ENCODE measurements at places on chromosomes 2 and 18.

DNA sequence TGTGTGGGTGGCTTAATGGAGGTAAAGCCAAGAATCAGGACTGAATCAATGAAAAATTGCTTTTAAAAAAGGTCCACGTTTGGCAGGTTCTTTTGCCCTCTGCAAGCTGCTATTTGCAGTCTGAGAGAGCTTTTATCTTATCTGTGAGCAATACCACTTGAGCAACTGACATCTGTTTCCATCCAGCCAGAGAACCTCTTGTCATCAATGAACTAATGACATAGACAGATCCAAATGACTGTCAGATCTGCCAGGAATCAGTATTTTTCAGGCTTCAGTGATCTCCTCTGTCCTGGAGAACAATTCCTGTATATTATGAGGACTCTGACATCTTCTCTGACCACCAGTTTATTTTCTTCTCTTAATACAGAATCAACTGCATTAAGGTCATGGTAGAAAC is 608.1 kb downstream of the LRP1B start:
- DNase-seq: no peak

GRCh38 chr2:140639628-140640027 is 1491.2 kb downstream of the LRP1B start:
- DNase-seq: no peak

- no peak for DNase-seq
Observed at GRCh38 chr2:218878486-218878885, 2.2 kb upstream of the WNT10A start.

- DNase-seq: no peak
Observed at GRCh38 chr2:218885981-218886947, 5.6 kb downstream of the WNT10A start.

- DNase-seq: no peak
Observed at GRCh38 chr2:222297600-222297935, 1.2 kb downstream of the PAX3 start.

- no peak for DNase-seq
Observed at GRCh38 chr2:10434886-10435819, 13.0 kb downstream of the ODC1 start.

DNA sequence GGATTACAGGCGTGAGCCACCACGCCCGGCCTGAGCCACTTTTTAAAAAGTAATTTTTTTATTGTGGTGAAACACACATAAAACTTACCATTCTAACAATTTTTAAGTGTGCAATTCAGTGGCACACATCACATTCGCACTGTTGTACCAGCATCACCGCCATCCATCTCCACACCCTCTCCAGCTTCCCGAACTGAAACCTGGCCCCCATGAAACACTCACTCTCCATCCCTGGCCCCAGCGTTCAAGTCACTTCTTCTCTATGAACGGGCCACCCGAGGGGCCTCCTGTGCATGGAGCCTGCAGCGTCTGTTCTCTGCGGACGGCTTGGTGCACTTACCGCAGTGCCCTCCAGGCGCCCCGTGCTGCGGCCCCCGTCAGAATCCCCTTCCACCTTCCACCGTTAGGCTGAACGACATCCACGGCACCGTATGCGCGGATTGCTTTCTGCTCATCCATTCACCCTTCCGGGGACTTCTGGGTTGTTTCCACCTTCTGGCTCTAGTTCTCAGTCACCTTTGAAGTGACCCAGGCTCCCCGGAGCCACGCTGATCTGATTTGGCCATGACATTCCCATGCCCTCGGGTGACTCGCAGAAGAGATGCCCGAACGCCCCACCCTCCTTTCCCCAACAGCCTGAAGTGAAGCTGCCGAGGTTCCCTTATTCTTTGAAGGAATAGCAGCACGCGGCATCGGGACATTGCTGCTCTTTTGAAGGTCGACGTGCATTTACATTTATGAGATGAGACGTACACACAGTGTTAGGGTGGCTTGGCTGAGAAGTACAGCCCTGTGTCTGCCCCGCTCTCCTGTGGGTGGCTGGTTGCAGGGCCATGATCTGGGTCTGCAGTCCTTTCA is 134.4 kb downstream of the MBP start:
- no peak for DNase-seq

- DNase-seq: no peak
Observed at GRCh38 chr18:33316146-33316587, 124.4 kb downstream of the CCDC178 start.

- DNase-seq: no peak
Observed at GRCh38 chr18:574865-575645, 5.1 kb upstream of the CETN1 start.

DNA sequence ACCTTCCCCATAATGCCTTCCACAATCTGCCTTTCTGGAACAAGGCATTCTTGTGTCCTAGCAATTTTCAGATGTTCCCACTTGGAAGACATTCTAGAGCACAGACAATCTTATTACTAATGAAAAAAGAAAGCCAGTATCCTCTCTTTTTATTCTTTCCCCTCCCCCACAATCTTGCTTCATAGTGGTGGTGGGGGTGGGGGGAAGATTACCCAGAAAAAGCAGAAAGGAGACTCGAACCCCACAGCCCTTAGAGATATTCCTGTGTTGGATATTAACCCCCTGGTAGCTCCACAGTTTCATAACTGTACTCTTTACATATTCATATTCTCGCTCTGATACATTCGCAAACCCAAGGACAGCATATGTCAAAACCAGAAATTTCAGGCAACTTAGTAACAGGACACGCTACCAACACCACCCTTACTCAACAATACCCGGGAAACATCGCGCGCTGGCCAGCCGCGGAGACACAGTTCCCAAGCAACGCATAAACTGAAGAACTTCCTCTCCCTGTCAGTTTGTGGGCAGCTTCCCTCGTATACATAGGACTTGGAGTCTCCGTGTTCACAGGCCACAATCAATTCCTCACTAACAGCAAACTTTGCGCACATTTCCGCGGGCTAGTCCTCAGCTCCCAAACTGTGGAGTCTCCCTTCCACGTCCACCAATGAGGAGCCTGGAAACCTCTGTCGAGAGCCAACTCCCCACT is 793 bp downstream of the NR4A2 start:
- no peak for DNase-seq

DNA sequence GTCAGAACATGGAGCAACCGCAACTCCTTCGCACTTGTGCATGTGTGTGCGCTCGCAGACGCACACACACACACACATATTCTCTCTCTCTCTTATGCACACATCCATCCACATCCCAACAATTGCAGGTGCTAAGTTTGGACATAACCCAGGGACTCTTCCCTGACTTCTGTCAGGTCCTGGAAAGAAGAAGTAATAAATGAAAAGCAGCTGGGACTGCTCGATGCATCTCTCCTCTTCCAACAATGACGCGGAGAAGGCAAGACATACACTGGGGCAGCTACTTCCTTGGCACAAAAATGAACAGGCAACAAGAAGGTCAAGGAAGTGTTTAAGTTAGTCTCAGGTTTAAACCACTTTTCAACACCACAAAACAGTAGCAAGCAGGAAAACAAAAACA is 23.6 kb downstream of the STARD7 start:
- DNase-seq: no peak

DNA sequence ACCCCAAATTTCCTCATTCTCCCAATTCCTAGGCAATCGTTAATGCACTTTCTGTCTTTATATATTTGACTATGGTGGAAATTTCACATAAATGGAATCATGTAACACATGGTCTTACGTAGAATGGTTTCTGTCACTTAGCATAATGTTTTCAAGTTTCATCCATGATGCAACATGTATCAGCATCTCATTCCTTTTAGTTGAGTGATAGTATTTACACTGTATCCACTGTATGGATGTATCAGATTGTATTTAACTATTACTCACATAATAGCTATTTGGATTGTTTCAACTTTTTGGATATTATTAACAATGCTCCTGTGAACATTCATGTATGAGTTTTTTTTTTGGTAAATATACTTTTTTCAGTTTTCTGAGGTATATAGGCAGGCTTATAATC is 982.3 kb upstream of the DDX18 start:
- DNase-seq: no peak

DNA sequence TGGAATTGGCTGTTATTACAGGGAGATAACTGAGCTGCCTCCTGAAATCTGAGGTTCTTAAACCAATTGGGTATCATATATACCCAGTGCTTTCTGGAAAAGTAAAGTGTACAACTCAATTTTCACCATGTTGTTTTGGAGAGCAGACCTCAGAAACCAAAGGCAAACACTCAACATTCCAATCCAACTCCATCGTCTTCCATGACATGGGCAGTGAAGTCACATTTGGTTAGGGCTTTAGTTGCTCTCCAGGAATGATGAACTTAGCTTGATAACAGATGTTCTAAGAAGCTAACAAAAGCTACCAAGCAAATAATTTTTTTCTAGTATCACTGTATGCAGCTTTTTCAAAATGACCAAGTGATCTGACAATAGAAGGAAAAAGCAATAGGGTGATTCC is 107.0 kb upstream of the SLC35G4 start:
- DNase-seq: no peak

GRCh38 chr2:135740206-135740605 is 1.4 kb upstream of the UBXN4 start:
- no peak for DNase-seq

GRCh38 chr2:209431701-209432100 is 7.9 kb downstream of the MAP2 start:
- DNase-seq: no peak

GRCh38 chr2:64879745-64880144 is 109.5 kb upstream of the SLC1A4 start:
- DNase-seq: no peak

DNA sequence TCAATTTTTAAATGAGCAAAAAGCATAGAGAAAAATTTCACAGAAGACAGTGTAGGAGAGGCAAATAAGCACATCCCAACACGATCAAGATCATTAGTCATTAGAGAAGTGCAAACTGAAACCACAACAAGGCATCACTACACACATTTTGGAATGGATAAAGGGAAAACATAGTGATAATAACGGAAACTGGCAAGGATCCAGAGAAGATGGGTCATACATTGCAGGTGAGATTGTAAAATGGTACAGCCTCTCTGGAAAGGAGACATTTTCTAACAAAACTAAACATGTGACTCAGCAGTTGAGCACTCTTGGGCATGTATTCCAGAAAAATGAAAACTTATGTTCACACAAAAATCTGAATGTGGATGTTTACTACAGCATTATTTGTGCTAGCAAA is 98.3 kb upstream of the TMEM17 start:
- no peak for DNase-seq

- DNase-seq: no peak
Observed at GRCh38 chr18:79375441-79376154, 20.1 kb upstream of the NFATC1 start.

DNA sequence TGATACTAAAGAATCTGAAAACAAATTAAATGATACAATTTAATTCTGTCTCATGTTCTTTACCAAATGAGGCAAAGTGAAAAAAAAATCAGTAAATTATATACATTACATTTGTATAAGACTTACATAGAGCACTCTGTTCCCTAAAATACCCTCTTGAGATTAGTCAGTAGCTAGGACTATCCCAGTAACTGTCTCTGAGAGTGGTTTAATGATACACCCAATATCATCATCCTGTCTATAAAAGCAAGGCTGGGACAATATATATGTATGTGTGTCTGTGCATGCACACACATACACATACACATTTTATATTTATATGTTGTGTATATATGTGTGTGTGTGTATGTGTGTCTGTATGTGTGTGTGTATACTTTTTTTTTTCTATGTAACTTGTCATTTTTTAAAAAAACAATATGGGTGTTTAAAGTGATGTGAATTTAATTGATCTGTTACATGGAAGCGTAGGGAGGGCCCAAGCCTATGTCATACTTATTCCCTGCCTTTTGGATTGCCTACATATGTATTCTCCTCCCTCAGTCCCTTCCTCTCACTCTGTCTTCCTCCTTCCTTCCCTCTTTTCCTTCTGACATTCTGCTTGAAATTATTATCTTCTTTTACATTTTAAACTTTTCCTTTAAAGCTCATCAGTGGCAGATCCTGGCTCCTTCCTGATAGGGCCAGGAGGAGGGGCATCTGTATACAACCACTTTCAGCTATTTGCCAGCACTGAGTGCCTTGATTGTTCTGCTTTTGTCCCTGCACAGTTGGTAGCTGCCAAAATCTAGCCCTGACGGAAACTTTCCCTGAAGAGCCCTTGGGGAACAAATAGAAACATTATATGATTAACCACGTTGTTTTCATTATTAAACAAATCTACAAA is 6.8 kb downstream of the ASXL3 start:
- no peak for DNase-seq

DNA sequence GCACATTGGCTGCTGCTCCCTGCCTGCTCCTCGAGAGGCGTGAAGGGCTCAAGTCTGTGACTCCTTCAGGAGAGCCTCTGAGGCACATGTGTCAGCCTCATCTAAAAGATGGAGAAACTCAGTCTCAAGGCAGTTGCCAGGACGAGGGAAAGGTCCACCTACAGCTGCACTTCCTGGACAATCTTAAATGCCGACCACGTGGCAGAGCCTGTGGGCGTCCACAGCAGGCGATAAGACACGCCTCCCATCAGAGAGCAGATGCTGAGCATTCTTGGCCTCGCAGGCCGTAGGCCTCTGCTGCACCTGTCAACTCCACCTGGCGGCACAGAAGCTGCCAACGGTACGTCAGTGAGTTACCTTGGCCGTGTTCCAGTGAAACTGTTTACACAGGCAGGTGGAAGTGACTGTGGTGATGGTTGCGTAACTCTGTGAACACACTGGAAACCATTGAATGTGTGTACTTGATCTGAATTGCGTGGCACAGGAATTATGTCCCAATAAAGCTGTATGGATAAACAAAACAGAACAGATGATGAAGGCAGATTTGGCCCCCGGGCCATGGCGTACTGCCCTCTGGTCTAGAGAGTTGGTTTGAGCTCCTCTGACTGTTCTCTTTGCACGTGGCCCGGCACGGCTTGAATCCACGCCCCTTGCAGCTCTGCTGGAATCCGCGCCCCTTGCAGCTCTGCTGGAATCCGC is 114.5 kb downstream of the RNF144A start:
- DNase-seq: no peak

- DNase-seq: no peak
Observed at GRCh38 chr2:68317971-68318913, 1.5 kb downstream of the CNRIP1 start.

- no peak for DNase-seq
Observed at GRCh38 chr2:214807653-214808052, 1.8 kb downstream of the BARD1 start.

GRCh38 chr2:118837067-118837466 is 10.4 kb downstream of the EN1 start:
- no peak for DNase-seq

GRCh38 chr2:100853909-100854810 is 34.2 kb downstream of the NPAS2 start:
- DNase-seq: no peak

- no peak for DNase-seq
Observed at GRCh38 chr2:183490914-183491313, 366.7 kb downstream of the NUP35 start.

- no peak for DNase-seq
Observed at GRCh38 chr18:11146238-11146946, 3.0 kb downstream of the PIEZO2 start.
